ENCODE measurements at places on chromosomes 12 and 14.

DNA sequence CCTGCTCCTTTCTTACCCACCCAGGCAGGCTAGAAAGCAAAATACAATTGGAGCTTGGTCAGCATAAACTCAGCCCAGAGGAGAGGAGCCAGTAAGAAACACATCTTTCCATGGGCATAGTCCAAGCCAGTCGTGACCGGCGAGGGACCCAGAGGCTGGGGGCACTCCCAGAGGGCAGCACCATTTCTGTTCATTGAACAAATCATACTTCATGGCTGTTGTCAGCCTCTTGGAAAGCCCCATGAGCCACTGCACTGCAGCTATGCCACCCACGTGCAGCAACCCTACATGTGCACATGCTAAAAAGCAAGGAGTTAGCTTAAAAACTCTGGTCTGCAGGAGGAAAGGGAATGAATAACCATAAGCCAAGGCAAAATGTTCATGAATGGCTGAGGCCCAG is 90.0 kb upstream of the CDKN3 start:
- DNase-seq, result no peak

- DNase-seq, result no peak
These were observed 10.8 kb downstream of the ERH start for GRCh38 chr14:69387311-69387710.

GRCh38 chr12:83629931-83630330 is 943.2 kb downstream of the TMTC2 start:
- no peak for DNase-seq

DNA sequence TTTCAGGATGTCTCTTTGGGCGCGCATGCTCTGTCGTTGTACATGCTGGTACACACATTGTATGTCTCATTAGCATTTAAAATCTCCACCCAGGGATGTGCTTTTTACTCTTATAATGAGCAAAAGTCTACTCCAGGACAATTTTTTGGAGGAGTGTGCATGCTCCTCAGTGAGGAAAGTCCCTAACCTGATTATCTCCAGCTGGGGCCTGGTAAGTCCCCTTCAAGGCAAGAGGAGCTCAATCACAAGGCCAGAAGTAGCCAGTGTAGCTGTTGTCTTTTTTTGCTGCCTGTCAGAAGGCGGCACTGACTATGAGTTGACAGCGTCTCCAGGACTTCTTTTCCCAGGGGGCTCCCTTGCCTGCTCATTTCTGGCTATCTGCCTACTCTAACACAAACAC is 218.3 kb upstream of the CNTN1 start:
- DNase-seq, result no peak

DNA sequence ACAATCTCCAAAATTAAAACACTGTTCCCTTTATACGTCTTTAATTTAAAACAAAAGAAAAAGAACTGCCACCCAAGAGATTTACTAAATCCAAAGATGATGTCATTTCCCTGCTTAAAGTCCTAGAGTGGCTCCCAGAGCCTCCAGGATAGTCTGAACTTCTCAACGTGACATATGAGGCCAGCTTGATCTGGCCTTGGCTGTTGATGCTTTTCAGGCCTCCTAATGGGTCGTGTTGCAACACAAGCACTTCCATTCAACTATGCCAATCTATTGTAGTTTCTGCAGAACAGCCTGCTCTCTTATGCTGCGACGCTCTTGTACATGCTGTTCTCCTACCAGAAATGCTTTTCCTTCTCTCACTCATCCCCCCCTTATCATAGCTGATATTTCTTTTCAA is 35.7 kb downstream of the LGR5 start:
- no peak for DNase-seq

DNA sequence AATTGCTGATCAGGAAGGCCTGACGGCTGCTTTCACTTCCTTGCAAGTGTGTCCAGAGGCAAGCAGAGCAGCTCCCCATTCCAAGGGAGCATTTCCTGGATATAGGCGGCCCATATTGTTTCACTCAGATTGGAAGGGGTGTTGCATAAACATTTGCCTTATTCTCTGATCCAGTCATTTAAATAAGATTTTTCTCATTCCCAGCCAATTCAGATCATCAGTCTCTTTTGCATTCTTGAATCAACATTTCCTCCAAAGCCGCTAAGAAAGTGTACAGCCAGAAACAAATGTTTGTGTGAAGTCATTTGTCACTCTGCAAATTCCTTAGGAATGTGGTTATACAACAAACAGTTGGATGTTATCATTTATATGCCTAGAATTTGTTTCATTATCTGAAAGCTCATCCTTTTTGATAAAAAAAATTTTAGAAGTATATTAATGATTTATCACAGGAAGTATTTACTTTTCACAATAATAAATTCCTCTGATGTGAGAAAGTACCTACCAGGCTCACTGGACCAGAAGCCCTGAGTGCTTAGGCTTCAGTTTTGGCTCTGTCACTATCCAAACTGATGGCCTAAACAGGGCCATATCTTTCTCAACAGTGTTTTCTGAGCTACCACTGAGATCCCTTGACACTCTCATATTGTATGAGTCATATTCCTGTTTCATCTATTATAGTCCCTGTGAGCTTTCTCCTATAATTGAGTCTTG is 379.6 kb downstream of the CCDC91 start:
- no peak for DNase-seq

DNA sequence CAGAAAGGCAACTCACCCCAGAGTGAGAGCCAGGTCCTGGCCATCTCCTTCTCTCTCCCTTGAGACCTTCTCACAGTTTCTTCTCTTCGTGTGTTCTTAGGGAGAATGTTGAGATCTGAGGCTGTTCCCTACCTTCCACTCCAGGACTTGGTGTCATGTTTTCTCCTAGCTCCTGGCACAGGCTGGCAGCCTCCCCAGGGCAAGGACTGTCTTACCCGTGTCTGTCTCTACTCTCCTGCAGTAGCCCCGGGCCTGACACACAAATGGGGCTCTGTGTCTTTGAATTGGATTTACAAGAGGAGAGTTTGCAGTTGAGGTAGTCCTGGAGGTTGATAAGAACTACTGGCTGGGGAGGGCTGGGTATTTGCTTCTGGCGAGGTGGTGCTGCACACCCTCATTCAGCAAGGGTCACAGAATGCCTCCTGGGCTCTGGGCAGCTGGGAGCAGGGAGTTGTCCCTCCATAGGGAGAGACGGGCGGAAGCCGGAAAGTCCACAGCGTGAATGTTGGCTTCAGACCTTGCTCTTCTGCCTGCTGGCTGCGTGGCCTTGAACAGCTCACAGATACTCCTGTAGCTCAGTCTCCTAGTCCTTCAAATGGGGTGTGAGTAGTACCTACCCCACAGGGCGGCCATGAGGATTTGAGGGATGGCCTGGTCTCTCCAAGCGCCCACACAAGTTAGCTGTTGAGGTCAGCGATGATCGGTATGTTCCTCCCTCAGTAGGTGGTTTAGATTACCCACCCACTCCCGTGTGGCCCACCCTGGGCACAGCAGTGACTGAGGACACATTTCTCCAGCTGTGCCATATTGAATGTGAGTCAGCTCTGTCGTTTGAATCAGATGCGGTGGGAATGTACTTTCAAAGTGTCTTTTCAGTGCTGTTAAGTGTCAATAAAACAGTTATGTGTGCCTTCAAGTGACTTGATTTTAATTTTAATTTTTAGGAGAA is 10.2 kb downstream of the EP400 start:
- DNase-seq, result no peak

- DNase-seq, result no peak
These were observed 96.9 kb downstream of the PAPOLA start for GRCh38 chr14:96599076-96599475.

DNA sequence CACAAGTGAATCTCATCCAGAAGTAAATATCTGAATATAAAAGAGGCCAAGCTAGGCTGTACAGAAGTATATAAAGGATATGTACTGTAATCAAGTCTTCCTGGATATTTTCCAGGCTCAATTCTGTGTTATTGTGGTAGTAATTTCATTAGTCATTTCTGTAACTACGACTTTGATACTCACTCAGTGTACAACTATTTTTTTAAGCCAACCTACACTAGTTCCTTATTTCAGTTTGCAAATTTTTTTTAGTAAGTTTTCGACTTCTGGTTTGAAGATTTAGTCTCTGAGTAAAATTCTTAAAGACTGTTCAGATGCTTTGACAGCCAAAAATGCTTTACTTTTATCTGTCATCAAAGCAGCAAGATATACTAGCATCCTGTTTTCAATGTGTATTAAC is 130.8 kb downstream of the CAPZA3 start:
- DNase-seq, result no peak

GRCh38 chr12:11174022-11174421 is 3.0 kb downstream of the SMIM10L1 start:
- DNase-seq, result no peak

DNA sequence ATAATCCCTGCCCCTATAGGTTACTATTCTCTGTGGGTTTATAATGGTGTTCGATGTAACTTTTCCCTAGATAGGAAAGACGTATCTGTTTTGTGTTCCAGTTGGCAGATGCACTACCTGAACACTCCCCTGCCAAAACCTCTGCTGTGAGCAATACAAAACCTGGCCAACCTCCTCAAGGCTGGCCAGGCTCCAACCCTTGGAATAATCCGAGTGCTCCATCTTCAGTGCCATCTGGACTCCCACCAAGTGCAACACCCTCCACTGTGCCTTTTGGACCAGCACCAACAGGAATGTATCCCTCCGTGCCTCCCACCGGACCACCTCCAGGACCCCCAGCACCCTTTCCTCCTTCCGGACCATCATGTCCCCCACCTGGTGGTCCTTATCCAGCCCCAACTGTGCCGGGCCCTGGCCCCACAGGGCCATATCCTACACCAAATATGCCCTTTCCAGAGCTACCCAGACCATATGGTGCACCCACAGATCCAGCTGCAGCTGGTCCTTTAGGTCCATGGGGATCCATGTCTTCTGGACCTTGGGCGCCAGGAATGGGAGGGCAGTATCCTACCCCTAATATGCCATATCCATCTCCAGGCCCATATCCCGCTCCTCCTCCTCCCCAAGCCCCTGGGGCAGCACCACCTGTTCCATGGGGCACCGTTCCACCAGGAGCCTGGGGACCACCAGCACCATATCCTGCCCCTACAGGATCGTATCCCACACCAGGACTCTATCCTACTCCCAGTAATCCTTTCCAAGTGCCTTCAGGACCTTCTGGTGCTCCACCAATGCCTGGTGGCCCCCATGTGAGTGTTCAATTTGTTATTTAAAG is 11.3 kb downstream of the MAPK1IP1L start:
- no peak for DNase-seq

Data from GM12878 (cell line).